GM04504 (cell line): ENCODE measurements at places on chromosomes 3 and 15.

- DNase-seq, result no peak
These were observed 85.3 kb downstream of the TRAK1 start for GRCh38 chr3:42176242-42177034.

GRCh38 chr15:85137489-85138168, 156.0 kb downstream of the PDE8A start:
- no peak for DNase-seq

GRCh38 chr3:116836286-116836685, 126.7 kb downstream of the TUSC7 start:
- DNase-seq, result no peak

DNA sequence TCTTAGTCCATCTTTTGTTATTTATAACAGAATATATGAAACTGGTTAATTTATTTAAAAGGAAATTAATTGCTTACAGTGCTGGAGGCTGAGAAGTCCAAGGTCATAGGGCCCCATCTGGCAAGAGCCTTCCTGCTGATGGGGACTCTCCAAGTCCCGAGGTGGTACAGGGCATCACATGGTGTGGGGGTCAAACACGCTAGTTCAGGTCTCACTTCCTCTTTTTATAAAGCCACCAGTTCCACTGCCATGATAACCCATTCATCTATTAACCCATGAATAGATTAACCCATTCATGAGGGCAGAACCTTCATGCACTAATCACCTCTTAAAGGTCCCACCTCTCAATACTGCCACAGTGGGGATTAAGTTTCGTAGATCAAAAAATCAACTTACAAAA, 659.3 kb downstream of the NAALADL2 start:
- no peak for DNase-seq

GRCh38 chr3:63400246-63400860, 122.2 kb downstream of the SYNPR start:
- DNase-seq, result no peak

GRCh38 chr3:46923559-46924350, 46.2 kb downstream of the PTH1R start:
- no peak for DNase-seq

DNA sequence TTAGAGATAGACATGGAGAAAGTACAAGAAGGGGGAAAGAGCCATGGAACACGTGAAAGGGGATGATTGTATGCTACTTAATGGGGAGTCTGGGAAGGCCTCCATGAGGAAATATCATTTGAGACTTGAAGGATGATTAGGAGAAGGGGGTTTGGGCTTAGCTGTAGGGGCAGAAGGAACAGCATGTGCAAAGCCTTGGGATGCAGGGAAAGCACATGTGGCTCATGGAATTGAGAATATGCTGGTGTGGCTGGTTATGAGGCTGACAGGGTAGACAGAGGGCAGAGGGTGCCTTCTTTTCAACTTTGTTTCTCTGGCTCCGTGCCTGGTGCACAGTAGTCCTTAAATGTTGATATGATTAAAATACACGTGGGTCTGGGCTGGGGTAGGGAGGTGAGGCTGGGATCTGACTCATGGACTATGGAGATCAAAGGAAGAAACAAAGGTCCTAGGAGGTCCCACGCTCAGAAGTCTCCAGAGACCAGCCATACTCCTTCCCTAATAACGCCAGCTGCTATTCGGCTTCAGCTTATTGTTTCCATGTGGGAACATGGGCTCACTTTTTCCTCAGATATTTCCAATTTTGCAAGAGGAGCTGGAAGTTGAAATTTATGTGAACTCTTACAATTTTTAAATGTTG, 1.1 kb downstream of the GTF2E1 start:
- no peak for DNase-seq

- no peak for DNase-seq
These were observed 973.6 kb downstream of the EPHA3 start for GRCh38 chr3:90080988-90081387.

- DNase-seq, result no peak
These were observed 162.4 kb upstream of the PPP2R3A start for GRCh38 chr3:135803028-135803692.

DNA sequence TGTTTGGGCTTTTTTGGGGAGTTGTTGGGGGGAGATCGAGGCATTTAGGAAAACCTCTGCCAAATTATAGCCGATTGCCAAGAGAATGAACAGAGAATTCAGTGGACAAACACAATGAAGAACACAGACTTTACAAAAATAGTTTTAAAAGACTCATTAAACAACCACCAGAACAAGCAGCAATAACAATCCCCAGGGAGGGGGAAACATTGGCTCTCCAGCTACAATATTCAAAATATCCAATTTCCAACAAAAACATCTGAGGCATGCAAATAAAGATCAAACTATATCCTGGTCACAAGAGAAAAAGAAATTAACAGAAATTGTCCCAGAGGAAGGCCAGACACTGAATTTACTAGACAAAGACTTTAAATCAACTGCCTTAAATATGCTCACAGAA, 24.5 kb upstream of the ANKRD28 start:
- no peak for DNase-seq

DNA sequence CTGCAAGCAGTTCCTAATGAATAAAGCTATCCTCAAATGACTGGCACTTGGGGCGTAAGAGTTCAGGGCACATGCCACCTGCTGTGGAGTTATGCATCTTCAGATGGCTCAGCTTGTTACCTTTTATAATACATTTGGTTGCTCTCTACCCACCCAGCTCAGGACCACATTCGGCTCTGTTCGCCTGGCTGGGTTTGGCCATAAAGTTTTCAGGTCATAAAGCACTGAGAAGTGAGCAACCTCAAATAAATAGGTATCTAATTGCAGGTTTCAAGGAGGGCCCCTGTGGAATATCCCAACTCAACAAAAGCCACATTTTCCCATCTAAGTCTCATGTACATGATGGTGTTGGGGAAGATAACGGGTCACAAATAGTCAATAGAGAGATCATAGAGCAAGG, 727.3 kb downstream of the GRM7 start:
- no peak for DNase-seq

GRCh38 chr3:52193065-52193464, 4.9 kb upstream of the ALAS1 start:
- no peak for DNase-seq

- no peak for DNase-seq
These were observed 656.3 kb downstream of the RBMS3 start for GRCh38 chr3:29937185-29937584.

DNA sequence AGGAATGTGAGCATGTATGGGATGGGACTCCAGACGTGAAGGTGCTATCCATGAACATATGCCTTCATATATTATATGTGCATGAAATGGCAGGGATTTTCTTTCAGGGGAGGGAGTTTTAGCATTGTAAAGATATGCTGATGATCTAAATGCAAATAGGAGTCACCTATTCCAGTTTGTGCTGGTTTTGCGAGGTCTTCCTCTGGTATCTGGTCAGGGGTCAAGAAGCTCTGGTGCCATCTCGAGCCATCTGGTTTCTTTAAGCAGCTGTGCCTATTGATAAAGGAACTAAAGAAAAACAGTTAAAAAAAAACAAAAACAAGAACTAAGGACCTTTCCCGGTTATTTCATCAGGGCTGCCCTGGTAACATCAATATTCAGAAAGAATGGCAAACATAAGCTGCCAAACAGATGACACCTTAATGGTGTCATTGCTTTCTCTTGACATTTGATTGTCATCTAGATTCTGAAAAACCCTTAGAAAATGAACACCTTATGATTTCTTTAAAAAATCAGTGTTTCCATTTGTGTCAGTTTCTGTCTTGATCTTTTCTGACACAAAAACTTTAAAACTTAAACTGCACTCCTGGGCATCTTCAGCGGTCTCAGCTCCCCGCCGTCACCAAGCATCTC, 22.7 kb downstream of the APH1B start:
- no peak for DNase-seq

GRCh38 chr3:52636673-52637072, 49.0 kb downstream of the PBRM1 start:
- peak; percentile 32 for DNase-seq

DNA sequence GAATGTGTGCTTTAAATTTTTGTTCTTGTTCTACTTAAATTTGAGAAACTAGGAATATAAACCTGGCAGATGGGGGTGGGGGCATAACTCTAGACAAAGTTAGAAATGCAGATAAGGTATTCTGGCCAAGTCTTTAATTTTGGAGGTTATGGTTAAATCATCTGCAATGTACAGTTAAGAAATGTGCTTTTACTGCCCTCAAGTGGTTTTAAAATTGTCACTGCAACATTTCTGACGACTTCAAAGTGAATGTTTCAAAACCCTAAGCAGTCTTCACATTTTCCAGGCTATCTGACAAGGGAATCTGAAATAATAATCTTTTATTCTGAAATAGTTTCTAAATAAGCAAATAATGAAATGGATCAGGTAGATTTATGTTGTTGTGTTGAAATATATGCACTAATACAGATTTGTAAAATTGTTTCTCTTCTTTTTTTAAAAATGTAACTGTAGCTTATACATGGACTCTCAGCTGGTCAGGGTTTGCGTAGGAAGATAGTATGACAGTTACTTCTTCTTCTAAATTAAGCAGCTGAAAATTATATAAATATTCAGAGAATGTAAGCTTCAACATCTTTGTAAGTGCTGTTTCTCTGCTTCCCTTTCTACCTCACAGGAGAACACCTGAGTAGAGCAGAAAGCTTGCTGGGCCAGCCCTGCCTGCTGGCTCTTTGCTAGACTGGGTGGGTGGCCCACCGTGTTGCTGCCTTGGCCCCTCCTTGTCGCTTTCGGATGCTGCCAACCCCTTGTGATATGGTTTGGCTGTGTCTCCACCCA, 45.0 kb downstream of the SUCNR1 start:
- no peak for DNase-seq

DNA sequence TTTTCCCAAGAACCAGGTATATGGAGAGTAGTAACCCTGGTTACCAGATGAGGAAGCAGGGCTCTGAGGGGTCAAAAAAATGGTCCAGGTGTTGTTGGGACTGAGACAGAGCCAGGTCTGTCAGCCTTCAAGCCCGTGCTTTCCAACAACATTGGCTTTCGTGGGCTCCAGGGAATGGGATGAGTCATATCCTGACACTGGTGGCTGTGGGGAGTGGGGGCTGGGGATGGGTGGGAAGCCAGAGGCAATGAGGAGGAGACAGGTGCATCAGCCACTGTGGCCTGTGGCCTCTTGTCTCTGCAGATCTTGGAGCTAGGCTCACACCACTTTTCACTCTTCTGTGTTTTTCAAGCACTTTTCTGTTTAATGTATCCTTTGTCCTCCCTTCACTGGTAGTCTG, 38.2 kb downstream of the CORO2B start:
- no peak for DNase-seq

- peak; percentile 67 for DNase-seq
These were observed 101.6 kb downstream of the LRTM1 start for GRCh38 chr3:54826251-54826691.

- no peak for DNase-seq
These were observed 36.9 kb downstream of the NTRK3 start for GRCh38 chr15:88219623-88220022.

GRCh38 chr3:4988983-4989834, 10.0 kb downstream of the BHLHE40 start:
- DNase-seq, result no peak

DNA sequence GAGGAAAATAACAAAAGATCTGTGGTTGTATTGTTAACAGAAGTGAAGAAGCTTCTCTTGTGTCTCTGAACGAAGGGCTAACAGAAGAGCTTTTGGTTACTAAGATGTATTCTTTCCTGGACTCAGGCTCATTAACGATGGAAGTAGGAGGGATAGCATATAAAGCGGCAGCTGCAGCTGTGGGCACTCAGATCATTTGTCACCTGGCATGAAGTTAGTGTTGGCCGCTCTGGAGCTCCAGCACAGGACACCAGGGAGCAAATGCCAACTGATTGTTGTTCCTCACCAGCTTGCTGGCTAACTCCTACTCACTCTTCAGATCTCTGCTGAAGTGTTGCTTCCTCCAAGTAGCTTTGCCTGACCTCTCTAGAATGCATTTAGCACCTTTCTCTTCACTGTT, 15.5 kb upstream of the SLITRK3 start:
- no peak for DNase-seq

GRCh38 chr3:162211470-162211869, 714.9 kb downstream of the OTOL1 start:
- DNase-seq, result no peak

GRCh38 chr3:41847679-41848078, 114.2 kb downstream of the ULK4 start:
- no peak for DNase-seq

DNA sequence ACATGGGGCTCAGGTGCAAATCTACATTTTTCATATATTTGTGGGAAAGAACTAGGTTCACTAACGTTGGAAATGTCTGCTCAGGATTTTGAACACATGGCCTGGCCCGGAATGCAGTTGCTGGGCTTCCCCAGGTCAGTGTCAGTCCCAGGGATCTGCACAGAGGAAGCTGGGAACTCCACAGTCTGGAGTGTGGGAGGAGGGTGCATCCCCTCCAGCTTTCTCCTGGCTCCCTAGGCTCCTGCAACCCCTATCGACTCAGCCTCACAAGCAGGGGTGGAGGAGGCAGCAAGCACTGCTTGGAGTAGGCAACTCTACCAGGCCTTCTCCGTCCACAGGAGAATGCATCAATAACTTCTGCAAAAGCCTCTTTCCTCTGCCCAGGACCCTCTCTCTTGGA, 30.1 kb upstream of the HCN4 start:
- no peak for DNase-seq

DNA sequence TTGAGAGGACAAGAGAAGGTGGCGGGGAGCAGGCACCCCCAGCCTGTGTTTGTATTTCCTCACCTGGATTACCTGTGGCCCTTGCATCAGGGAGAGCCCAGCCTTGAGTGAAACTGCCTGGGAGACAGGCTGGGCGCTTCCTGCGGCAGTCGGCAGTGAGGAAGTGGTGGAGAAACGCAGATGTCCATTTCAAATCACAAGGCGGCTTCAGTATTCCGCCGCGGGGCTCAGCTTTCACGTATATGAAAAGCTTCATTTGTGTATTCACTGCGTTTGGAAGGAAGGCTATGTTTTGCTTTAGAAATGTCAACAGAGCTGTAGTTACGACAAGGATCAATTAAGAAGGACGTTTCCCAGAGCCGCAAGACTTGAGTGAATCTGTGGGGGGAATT, 167.4 kb upstream of the CTDSPL start:
- no peak for DNase-seq

- no peak for DNase-seq
These were observed 16.8 kb upstream of the PLA2G4E start for GRCh38 chr15:42037656-42038055.

GRCh38 chr3:36965440-36965839, 20.6 kb upstream of the TRANK1 start:
- DNase-seq, result no peak

- no peak for DNase-seq
These were observed 26.7 kb upstream of the OR5K4 start for GRCh38 chr3:98326945-98327344.

GRCh38 chr3:58996730-58997129, 53.1 kb downstream of the CFAP20DC start:
- no peak for DNase-seq
